ENCODE measurements at places on chromosomes 2 and 18. TPM values are rescaled to one million over a fixed set of nuclear protein-coding genes. Genes with fewer than 3 reads are reported as not detected.

Gene NTSR2
- total RNA-seq = not detected

Gene SRD5A2
- total RNA-seq = not detected

Gene TMEM37
- total RNA-seq = not detected

- no peak overlapping the region for H3K27ac ChIP-seq
- peaks cover 14% of the 10 kb centered on the region for H3K27me3 ChIP-seq
- no peak for DNase-seq
- no peak overlapping the region for H3K4me3 ChIP-seq
Measured at GRCh38 chr2:105497094-105497493, 98.2 kb upstream of the FHL2 start.

Gene SERPINB2
- total RNA-seq = not detected

Gene TUBB8B
- total RNA-seq = not detected

- H3K4me3 ChIP-seq = no peak overlapping the region
- no peak for DNase-seq
- no peaks in the 10 kb centered on the region for H3K27me3 ChIP-seq
- no peaks in the 10 kb centered on the region for H3K36me3 ChIP-seq
Measured at GRCh38 chr2:17579605-17580318, 39.3 kb downstream of the VSNL1 start.

DNA sequence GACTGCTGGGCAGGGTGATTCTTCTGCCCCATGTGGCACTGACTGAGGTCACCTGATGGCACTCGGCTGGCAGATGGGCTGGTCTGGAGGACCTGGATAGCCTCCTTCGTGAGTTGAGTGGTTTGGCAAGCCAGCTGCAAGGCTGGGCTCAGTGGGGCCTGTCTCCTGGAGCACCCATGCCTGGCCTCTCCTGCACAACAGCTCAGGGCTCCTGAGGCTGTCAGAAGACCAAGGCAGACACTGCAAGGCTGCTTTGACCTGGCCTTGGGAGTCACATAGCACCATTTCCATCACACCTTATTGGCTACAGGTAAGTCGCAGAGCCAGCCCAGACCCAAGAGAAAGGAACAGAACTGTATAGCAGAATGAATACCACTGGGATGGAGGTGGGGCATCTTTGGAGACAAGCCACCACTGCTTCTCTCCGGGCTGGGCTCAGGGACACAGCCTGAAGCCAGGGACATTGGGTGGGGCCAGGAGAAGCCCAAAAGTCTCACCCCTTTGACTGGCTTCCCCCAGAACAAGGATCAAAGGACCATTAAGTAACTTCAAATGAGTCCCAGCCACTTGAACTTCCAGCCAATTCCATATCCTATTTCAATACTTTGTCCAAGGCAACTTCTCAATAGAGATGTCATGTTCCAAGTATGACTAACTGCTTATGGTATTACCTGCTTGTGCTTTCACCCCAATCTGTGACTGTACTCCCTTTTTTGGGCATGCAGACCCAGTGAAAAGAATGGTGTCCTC lies 156.3 kb downstream of the CABLES1 start:
- H3K4me3 ChIP-seq = no peak overlapping the region
- no peaks in the 10 kb centered on the region for H3K4me1 ChIP-seq
- H3K36me3 ChIP-seq = no peaks in the 10 kb centered on the region
- DNase-seq = no peak
- H3K27me3 ChIP-seq = no peaks in the 10 kb centered on the region
- H3K27ac ChIP-seq = no peak overlapping the region

- peaks cover 33% of the 10 kb centered on the region for H3K27me3 ChIP-seq
- no peak for DNase-seq
- H3K4me3 ChIP-seq = no peak overlapping the region
- H3K4me1 ChIP-seq = peaks cover 7% of the 10 kb centered on the region
- no peaks in the 10 kb centered on the region for H3K36me3 ChIP-seq
Measured at GRCh38 chr2:205883965-205884364, 201.7 kb downstream of the NRP2 start.

Gene CLASP1
- 72.8 TPM for total RNA-seq

Gene CSRNP3
- not detected for total RNA-seq

Gene CNDP1
- not detected for total RNA-seq

DNA sequence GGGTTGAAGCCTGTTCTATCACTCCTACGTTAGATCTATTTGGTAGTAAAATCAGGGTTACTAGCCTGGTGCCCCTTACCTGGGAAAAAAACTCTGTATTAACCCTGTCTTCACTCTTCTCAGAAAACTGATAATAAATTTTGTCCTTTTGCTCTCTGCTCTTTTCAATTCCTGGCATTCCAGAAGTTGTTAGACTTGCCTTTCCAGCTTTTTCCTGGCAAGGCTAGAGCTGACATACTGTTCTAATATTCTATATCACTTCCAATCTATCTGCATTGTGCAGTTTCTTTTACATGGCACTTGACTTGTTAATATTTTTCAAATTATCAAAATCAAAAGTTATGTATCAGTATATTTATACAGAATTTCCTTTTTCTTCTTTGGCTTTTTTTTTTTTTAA lies 162.2 kb downstream of the FIGN start:
- no peaks in the 10 kb centered on the region for H3K27me3 ChIP-seq
- no peak for DNase-seq
- H3K27ac ChIP-seq = no peak overlapping the region
- H3K36me3 ChIP-seq = no peaks in the 10 kb centered on the region

DNA sequence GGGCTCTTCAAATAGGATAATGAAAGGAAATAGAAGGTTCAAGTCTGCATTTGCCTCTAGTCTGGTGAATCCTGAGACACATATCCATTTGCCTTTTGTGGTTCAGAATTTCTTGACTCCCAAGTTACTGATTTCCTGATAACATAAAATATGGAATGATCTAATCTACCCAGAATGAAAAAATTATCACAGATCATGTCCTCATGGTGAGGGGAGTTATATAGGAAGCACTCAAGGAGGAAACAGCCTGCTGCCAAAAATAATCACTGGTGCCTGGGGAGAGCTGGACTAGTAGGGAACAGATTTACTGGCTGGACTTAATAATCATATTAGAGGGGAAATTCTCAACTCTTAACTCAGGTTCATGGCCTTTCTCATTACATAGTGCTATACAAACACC lies 95.5 kb upstream of the STK17B start:
- no peak overlapping the region for H3K4me3 ChIP-seq
- DNase-seq = no peak
- peaks cover 27% of the 10 kb centered on the region for H3K4me1 ChIP-seq
- no peaks in the 10 kb centered on the region for H3K27me3 ChIP-seq

- no peak for DNase-seq
- H3K4me1 ChIP-seq = no peaks in the 10 kb centered on the region
- no peaks in the 10 kb centered on the region for H3K36me3 ChIP-seq
- no peaks in the 10 kb centered on the region for H3K27me3 ChIP-seq
- no peak overlapping the region for H3K4me3 ChIP-seq
- no peak overlapping the region for H3K27ac ChIP-seq
Measured at GRCh38 chr18:63763831-63764600, 11.2 kb upstream of the SERPINB7 start.

Data from T-cell (primary cell).